Ovary (tissue), 10 donors: ENCODE measurements at places on chromosomes 1 and 21. TPM values are rescaled to one million over a fixed set of nuclear protein-coding genes. Genes with fewer than 3 reads are reported as not detected.

DNA sequence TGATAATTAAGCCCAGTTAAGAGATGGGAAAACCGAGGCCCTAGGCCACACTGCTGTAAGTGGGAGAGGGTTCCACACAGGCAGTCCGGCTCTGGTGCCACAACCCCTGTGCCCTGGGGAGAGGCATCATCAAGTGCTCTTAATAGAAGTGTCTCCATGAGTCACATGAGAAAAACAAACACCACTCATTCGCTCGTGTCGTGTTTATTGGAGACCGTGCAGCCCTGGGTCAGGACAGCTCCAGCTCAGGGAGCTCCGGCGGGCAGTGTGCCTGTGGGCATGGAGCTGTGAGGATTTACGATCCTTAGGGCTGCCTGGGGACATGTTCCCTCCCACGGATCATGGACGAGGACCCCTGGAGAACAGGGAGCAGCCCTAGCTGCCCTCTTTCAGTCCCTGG, 658.5 kb downstream of the AJAP1 start:
- H3K4me3 ChIP-seq, result no peak overlapping the region
- no peaks in the 10 kb centered on the region for H3K36me3 ChIP-seq
- H3K27me3 ChIP-seq, result no peaks in the 10 kb centered on the region

HES2 gene
- total RNA-seq, result 0.62 TPM

- no peaks in the 10 kb centered on the region for H3K4me1 ChIP-seq
- DNase-seq, result no peak
- no peaks in the 10 kb centered on the region for H3K27me3 ChIP-seq
- no peak overlapping the region for H3K27ac ChIP-seq
These were observed 9.6 kb upstream of the UTS2 start for GRCh38 chr1:7862211-7863060.

DNA sequence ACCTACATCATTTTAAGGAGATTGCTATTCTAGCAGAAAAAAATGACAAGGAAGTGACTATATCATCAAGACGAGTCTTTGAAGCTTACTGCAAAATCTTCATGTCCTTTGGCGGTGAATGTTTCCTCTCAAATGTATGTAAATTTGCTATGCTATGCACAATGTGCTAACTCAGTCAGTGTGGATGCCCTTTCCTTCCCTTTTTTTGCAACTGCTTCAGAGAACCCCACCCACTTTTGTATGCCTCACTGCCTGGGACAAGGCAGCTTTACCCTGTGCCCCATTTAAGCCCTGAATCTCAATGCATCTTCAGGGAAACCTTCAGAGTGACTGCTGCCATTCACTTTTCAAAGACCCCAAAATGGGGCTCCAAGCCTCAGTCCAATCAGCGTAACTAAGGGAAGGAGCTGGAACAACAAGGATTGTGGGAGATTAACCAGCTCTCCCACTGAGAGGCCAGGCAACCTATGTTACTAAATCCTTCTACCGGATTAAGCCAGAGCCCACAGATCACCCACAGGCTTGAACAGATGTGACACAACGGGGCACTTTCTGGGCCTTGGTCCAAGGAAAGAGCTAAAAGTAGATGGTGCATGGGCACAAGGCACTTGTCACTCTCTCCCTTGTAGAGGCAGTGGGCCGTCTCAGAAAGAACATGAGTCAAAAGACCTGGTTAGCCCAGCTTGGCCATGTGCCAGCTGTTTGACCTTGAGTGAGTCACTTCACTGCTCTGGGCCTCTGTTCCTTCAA, 154.4 kb downstream of the PLPP3 start:
- H3K27me3 ChIP-seq, result no peaks in the 10 kb centered on the region
- H3K4me1 ChIP-seq, result no peaks in the 10 kb centered on the region
- no peaks in the 10 kb centered on the region for H3K36me3 ChIP-seq
- H3K27ac ChIP-seq, result no peak overlapping the region

DNA sequence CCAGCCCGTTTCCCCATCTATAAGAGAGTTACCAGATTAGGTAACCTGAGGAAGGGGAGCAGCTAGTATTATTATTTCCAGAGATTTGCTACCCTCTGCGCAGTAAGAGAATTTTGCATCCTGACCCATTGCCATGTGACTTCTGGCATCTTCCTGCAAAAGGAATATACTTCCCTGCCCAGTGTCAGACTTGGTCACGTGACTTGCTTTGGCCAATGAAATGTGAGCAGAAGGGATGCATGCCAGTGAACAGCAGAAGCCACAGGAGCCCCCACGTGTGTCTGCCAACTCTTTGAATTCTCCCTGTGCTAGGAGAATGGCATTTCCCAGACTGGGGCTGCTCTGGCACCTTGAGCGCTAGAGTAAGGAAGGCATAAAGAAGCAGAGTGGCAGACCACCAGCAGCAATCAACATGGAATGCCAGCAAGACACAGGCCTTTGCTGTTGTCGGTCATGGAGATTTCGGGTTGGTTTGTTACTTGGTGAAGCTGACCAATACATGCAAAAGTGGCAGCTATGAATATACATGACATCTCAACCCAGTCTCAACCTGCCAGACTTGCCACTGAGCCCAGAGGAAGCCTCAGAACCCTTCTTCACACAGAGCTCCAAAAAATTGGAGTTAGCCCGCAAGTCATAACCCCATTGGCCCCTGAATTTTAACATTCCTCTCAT, 26.4 kb upstream of the SDHB start:
- H3K27ac ChIP-seq, result no peak overlapping the region
- no peaks in the 10 kb centered on the region for H3K27me3 ChIP-seq
- no peak overlapping the region for H3K4me3 ChIP-seq
- H3K4me1 ChIP-seq, result no peaks in the 10 kb centered on the region
- no peaks in the 10 kb centered on the region for H3K36me3 ChIP-seq
- DNase-seq, result no peak

SPRTN gene
- 7.3 TPM for total RNA-seq

DNA sequence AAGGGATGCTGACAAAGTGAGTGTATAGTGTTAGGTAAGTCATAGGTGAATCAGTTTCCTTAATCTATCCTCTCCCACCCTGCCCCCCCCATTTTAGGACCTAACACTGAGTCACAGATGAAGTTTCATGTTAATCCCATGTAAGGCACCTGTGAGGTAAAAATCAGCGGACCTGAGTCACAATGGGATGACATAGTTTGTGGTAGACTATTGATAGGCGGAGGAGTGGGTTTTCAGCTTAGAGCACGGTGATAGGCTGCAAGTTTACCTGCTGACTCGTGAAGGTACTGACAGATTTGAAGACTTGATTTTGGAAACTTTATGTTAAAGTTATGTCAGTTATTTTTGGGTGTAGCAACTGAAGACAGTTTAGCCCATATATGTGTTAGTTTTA, 1.7 kb downstream of the TOR1AIP1 start:
- no peak for DNase-seq
- H3K36me3 ChIP-seq, result no peaks in the 10 kb centered on the region
- H3K4me1 ChIP-seq, result peaks cover 7% of the 10 kb centered on the region
- no peak overlapping the region for H3K27ac ChIP-seq
- peak overlapping the region; percentile 65 for H3K4me3 ChIP-seq
- no peaks in the 10 kb centered on the region for H3K27me3 ChIP-seq

LCE1F gene
- total RNA-seq, result not detected

KRTAP11-1 gene
- total RNA-seq, result not detected

GRCh38 chr21:41701749-41702148, 65.1 kb downstream of the RIPK4 start:
- no peaks in the 10 kb centered on the region for H3K4me1 ChIP-seq
- H3K4me3 ChIP-seq, result no peak overlapping the region
- no peak overlapping the region for H3K27ac ChIP-seq
- DNase-seq, result no peak
- no peaks in the 10 kb centered on the region for H3K36me3 ChIP-seq
- no peaks in the 10 kb centered on the region for H3K27me3 ChIP-seq

CDA gene
- 1.7 TPM for total RNA-seq

TNFRSF14 gene
- 61.2 TPM for total RNA-seq

DNA sequence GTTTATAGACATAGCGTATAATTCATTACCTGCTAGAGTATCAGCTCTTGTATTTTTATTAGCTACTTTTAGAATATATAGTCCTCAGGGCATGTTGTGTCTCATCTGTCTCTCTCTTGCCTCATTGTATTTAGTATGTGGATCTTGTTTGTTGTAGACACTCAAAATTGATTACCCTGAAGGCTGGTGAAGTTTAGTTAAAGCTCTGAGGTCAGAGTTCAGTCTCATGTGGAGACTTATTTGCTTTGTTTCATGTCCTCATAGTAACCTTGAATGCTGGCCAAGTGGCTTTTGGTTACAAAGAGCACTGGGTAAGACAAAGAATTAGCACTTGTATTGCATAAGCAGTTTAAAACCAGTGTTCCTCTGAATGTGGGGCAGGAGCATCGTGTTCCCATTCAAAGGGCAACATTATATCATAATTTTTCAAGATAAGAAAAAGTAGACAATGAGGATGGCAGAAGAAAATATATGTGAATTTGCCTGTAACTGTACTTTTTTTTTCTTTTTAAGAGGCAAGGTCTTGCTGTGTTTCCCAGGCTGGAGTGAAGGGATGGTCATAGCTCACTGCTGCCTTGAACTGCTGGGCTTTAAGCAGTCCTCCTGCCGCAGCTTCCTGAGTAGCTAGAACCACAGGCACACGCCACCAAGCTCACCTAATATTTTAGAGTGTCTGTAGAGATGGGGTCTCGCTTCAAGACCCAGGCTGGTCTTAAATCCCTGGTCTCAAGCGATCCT, 17.4 kb downstream of the CNST start:
- no peaks in the 10 kb centered on the region for H3K36me3 ChIP-seq
- H3K4me3 ChIP-seq, result no peak overlapping the region

IL10 gene
- total RNA-seq, result 1.1 TPM

GRCh38 chr1:174743654-174744561, 255.8 kb upstream of the CACYBP start:
- H3K36me3 ChIP-seq, result no peaks in the 10 kb centered on the region
- H3K27me3 ChIP-seq, result no peaks in the 10 kb centered on the region
- no peaks in the 10 kb centered on the region for H3K4me1 ChIP-seq
- no peak for DNase-seq
- H3K27ac ChIP-seq, result no peak overlapping the region

- no peak for DNase-seq
- no peaks in the 10 kb centered on the region for H3K27me3 ChIP-seq
- H3K27ac ChIP-seq, result no peak overlapping the region
- H3K4me3 ChIP-seq, result no peak overlapping the region
- H3K4me1 ChIP-seq, result no peaks in the 10 kb centered on the region
These were observed 210.8 kb upstream of the C1orf174 start for GRCh38 chr1:4110888-4111287.

DNA sequence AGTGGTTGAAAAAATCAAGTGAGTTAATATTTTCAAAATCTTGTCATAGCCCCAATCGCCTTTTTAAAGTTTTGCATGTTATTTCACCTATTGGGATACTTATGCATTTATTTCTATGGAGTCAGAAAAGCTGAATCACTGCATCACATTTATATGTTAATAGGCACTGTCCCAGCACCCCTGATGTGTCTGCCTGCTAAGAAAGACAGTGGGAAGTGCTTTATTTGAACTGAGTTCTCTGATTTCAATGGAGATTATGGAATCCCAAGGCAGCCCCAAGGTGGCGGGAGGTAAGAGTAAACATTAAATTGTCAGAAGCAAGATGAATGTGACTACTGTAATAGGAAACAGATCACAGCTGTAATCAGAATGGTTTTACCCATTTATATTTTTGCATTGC, 2225.7 kb downstream of the NCAM2 start:
- H3K4me3 ChIP-seq, result no peak overlapping the region
- no peak for DNase-seq
- H3K27me3 ChIP-seq, result no peaks in the 10 kb centered on the region
- no peaks in the 10 kb centered on the region for H3K4me1 ChIP-seq
- no peak overlapping the region for H3K27ac ChIP-seq

SLC35F3 gene
- total RNA-seq, result not detected

DNA sequence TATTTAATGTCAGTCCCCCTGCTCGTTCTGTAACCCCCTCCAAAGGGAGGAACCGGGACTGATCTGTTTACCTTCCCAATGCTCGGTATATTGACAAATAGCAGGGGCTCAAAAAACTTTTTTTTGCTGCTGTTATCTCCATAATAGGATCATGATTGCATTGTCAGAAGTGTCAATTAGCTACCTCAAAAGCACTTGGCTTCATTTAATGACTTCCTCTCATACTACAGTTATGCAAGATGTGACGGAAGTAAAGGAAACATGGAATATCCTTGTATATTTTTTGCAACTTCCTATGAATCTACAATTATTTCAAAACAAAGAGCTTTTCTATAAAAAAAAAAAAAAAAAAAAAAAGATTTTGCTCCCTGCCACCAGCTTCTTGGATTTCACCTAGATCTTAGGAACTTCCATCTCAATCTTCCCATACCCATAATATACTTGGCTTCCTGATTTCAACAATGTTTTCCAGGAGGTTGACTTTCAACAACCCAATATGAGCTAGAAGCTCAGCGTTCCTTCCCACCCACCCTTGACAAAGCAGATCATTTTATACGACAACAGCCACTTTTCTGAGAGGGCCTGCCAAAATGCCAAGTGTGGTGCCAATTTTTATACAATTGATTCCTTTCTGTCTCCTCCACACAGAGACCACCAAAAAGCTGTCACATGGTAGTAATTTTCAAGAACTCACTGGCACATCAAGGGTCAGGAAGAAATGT, 71.7 kb downstream of the SETD4 start:
- DNase-seq, result no peak
- no peak overlapping the region for H3K27ac ChIP-seq
- no peaks in the 10 kb centered on the region for H3K27me3 ChIP-seq

GRCh38 chr1:114178936-114179335, 25.3 kb upstream of the SYT6 start:
- H3K4me3 ChIP-seq, result no peak overlapping the region
- H3K36me3 ChIP-seq, result no peaks in the 10 kb centered on the region
- H3K4me1 ChIP-seq, result no peaks in the 10 kb centered on the region
- no peak overlapping the region for H3K27ac ChIP-seq
- no peak for DNase-seq

- peaks cover 3% of the 10 kb centered on the region for H3K4me1 ChIP-seq
- H3K4me3 ChIP-seq, result no peak overlapping the region
- no peak overlapping the region for H3K27ac ChIP-seq
- H3K36me3 ChIP-seq, result no peaks in the 10 kb centered on the region
- DNase-seq, result no peak
- no peaks in the 10 kb centered on the region for H3K27me3 ChIP-seq
These were observed 74.6 kb upstream of the IPO9 start for GRCh38 chr1:201754353-201754752.

GRCh38 chr1:61071205-61072130, 10.9 kb upstream of the NFIA start:
- H3K27me3 ChIP-seq, result no peaks in the 10 kb centered on the region
- no peak overlapping the region for H3K27ac ChIP-seq
- DNase-seq, result no peak
- no peak overlapping the region for H3K4me3 ChIP-seq
- H3K36me3 ChIP-seq, result no peaks in the 10 kb centered on the region

- DNase-seq, result no peak
- H3K4me3 ChIP-seq, result no peak overlapping the region
- peaks cover 7% of the 10 kb centered on the region for H3K4me1 ChIP-seq
These were observed 251.8 kb upstream of the FGGY start for GRCh38 chr1:59045137-59045536.

SMG5 gene
- total RNA-seq, result 31.5 TPM

DNA sequence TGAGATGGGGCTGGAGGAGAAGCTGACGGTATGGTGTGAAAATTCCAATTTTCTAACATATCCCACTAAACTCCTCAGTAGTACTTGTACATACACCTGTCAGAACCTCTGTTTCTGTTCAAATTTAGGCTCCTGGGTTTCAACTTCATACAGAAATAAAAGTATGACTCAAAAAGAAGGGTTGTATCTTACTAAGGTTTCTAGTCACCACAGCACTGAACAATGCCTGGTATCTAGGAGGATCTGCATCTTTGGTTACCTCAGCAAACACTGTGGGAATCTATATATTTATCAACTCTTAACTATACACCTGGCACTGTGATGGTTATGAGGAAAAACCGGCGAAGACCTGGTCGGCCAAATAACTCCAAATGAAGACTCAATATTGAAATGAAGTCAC, 13.8 kb downstream of the RBM34 start:
- DNase-seq, result no peak
- H3K27ac ChIP-seq, result no peak overlapping the region
- no peak overlapping the region for H3K4me3 ChIP-seq
- H3K4me1 ChIP-seq, result no peaks in the 10 kb centered on the region
- H3K36me3 ChIP-seq, result no peaks in the 10 kb centered on the region
- no peaks in the 10 kb centered on the region for H3K27me3 ChIP-seq
